Stimulated activated CD8-positive, alpha-beta memory T cell treated with anti-CD3 and anti-CD28 coated beads, Interleukin-4, amount 100 ng/mL, for 4 hours (primary cell): ENCODE measurements at places on chromosomes 5 and 9.

DNA sequence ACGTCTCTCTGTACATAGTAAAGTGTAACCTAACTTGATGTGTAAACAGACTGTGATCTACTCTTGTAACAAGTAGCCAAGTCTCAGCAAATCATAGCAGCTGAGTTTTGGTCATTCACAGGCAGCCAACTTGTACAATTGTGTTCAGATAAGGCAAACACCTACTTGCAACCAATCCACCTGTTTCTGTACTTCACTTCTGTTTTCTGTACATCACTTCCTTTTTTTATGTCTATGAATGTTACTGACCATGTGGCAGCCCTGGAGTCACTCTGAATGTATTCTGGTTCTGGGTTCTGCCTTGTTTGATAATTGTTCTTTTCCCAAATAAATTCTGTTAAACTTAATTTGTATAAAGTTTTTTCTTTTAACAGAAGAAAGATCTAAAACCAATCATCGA lies 26.0 kb downstream of the RLN2 start:
- DNase-seq = no peak

- DNase-seq = no peak
These were observed 38.3 kb downstream of the NR2F1 start for GRCh38 chr5:93621327-93621798.

DNA sequence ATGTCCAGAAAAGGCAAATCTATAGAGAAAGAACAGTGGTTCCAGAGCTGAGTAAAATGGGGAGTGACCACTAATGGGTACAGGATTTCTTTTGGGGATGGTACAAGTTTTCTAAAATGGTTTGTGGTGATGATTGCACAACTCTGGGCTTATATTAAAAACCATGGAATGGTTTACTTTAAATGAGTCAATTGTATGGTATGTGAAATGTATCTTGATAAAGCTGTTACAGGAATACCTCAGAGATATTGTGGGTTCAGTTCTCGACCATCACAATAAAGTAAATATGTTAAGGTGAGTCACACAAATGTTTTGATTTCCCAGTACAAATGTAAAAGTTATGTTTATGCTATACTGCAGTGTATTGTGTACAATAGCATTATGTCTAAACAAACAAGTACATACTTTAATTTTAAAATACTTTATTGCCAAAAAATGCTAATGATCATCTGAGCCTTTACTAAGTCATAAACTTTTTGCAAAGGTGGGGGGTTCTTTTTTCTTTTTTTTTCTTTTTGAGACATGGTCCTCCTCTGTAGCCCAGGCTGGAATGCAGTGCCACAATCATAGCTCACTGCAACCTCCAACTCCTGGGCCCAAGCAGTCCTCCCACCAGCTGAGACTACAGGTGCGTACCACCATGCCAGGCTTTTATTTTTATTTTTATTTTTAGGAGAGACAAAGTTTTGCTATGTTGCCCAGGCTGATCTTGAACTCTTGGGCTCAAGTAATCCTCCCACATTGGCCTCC lies 65.9 kb downstream of the SHOC1 start:
- DNase-seq = no peak

DNA sequence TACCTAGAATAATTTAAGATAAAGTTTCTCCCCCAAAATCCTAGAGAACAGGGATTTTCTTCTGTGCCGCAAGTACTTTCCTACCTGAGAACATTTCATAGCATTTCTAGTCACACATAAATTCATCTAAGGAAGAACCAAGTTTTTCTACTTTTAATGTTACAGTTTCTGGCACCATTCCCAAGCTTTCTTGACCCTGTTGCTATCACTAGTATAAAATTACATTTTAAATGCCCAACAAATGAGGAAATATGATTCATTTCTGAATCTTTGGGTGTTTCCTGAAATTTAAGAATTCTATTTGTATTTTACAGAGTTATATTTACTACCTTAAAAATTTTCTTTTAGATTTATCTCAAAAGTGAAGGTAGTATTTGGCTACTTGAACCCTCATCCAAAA lies 137.8 kb downstream of the LPAR1 start:
- DNase-seq = no peak

DNA sequence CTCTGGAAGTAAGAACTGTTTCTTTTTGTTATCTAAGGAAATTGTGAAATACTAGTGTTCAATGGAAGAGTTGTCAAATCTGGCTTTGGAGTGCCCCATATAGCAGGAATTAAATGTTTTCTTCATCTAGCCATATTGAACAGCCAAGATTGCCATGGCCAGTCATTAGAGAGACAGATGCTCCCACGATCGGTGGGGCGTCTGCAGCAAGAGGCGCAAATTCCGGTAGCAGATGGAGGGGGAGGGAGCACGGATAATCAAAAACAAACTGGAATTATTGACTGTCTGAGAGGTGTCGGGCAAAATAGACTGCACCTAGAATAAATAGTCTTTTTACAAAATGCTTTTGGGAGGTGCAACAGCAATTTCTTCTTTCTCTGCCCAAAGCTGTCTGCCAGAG lies 139.1 kb upstream of the FSTL4 start:
- DNase-seq = no peak

DNA sequence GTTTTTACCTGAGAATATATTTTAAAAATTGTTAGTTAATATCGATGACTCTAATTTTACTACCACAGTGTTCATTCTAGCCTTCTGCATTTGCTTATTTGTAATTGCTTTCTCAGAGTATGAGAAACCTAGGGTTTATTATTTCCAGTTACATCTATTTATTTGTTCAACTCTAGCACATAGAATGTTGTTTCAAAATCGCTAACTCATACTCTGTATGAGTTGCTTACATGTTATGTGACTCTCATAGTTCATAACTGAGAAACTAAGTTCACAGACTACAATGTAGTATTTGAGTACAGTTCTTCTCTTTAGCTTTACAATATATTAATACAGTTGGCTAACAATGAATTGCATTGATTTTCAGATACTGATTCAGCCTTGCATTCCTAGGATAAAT lies 103.2 kb downstream of the MACROH2A1 start:
- DNase-seq = no peak

GRCh38 chr9:107137495-107138202 lies 145.4 kb upstream of the RAD23B start:
- DNase-seq = no peak

- DNase-seq = no peak
These were observed 243.5 kb upstream of the FBXL7 start for GRCh38 chr5:15256485-15256884.

DNA sequence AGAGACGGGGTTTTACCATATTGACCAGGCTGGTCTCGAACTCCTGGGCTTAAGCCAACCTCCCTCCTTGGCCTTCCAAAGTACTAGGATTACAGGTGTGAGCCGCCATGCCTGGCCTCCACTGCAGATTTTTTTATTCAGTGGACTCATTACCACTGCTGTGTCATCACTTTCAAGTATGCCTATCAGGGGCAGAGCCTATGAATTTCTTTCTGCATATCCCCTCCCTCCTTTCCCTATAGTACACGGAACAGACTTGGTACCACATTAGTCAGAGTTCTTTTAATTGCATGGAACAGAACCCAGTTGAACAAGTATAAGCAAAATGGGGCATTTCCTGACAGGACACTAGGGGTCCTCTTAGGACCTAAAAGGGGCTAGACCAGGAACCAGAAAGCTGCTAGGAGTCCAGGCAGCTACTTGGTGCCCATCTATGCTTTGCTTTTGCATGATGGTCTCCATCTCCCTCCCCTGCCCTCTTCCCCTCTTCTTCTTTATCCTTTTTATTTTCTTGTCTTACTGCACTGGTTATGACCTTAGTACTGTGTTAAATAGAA lies 5.8 kb downstream of the BSPRY start:
- DNase-seq = no peak

DNA sequence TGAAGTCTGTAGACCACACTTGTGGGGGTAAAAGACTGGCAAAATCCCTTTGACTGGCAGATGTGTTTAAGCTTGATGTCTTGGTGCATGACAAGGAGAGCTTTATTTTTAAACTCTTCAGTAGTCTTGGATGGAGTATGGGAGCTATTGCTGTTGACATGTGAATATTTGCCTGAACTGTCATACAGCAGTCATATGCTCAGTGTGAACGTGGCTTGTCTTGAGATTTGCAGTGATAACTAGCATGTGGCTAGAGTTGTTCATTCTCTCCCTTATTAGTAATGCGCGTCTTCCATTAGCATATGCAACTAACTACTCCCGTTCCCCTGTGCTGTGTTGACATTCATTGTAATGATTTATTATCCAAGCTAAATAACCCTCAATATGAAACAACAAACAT lies 523.6 kb upstream of the WWC1 start:
- DNase-seq = no peak

GRCh38 chr9:86187121-86187520 lies 72.3 kb downstream of the C9orf153 start:
- DNase-seq = no peak

DNA sequence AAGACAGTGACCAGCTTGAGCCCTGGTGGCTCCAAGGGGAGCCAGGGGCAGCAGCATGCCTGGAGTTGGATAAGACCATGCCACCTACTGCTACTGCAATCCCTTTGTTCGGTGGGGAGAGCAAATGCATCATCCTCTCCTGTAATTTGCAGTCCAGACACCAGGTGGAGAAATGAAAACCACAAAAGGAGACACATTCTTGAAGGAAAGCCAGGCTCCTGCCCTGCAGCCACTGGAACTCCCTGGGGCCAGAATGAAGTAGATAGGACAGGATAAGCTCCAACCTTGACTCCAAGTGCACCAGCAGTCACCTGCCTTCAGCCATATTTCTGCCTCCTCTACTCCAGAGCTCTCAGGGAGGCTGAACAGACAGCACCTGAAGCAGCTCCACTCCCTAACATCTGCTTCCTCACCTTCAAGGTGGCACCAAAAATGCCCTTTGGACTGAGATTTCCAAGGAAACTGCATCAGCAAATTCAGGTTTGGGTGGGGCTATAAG lies 65.1 kb upstream of the IQGAP2 start:
- no peak for DNase-seq

DNA sequence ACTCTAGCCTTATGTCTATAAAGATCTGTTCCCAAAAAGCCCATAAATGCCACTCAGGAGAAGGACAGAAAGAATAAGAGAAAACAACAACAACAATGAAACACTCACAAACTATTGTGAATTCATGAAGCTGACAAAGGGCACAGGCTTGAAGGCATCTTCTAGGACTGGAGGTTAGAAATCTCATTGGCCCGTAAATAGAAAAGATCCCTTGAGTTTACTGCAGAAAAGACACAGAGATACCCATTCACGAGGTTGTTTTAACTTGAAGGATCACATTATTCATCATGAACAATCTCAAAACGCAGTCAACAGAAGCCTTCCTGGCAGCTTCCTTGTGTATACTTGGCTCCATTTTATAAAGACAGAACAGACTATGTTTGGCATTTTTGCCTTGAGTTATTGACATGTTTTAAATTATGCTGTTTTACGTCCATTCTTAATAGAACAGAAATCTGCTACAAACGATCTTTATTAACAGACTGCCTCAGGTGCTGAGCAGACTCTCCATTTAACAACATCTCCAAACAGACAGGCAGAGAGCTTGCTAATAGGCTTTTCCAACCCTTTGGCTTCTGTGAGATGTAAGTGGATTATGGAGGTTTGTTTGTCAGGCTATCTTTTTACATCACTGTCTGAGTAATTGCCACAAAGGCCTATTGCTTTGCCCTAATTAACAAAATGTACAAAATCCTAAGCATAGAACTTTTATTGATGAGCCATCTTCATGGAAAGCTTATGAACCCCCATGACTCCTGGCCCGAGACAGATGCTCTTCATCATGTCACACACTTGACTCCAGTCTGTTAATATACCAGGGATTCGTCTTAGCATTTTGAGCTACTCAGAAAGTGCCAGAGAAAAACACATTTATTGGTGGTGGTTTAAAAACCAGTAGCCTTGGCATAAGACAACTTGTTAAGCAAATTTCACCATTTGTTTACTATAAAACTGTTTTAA lies 735.3 kb upstream of the ZNF608 start:
- no peak for DNase-seq

GRCh38 chr9:3902631-3903030 lies 376.8 kb upstream of the RFX3 start:
- DNase-seq = no peak

DNA sequence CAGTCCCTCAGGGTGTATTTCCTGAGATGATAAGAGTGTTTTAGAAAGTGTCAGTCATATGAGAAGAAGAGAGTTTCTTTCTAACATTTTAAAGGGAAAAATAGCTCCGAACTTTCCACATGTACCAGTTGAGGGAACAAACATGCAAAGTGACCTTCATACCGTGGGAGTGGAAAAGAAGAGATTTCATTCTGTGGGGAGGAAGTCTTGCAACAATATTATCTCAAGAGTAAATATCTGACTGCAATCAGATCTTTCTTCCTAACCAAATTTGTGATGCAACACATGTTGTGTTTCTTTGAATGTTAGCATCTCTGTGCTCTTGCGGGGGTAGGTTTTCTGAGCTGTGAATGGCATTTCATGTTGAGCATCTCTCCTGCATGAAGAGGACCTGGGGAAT lies 30.6 kb downstream of the ANKRD55 start:
- no peak for DNase-seq

- no peak for DNase-seq
These were observed 359.2 kb downstream of the PRR16 start for GRCh38 chr5:120823328-120823727.

DNA sequence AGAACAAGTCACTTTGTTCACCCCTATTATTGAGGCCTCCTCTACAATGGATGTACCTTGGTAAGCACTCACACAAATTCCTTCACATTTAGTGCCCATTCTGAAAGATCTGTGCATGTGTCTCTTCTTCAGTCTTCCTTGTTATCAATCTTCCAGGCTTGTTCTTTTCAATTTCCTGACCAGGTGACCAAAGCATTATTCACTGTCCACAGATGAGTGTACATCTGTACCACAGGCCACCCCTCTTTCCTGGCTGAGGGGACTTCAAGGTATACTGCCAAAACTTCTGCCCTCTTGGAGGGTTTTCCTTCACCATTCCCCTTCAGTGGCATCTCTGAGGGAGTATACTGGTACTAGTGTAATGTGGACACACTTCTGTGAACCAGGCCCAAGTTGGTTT lies 25.5 kb upstream of the STOM start:
- DNase-seq = no peak

DNA sequence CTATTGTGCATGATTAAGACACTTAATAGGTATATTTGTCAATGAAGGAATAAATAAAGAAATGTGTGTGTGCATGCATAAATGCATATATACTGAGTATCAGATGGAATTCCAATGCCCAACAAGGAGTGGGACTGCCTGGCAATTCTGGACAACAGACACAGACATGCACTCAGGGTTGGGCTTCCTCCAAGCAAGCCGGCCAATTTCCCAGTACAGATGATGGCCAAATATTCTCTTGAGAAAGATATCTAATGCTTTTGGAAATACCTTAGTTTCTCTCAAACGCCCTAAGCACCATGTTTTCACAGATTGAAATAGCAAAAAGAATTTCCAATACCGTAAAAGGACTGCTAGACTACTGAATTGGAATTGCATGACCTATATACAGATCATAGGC lies 11.1 kb downstream of the FTMT start:
- DNase-seq = no peak

- DNase-seq = no peak
These were observed 32.7 kb upstream of the ISCA1 start for GRCh38 chr9:86315078-86315477.
